ENCODE measurements at places on chromosomes 12 and 14.

- DNase-seq, result no peak
Measured at GRCh38 chr14:35423621-35424020, 19.1 kb upstream of the NFKBIA start.

GRCh38 chr12:75981247-75982168, 50.1 kb downstream of the PHLDA1 start:
- peak; percentile 43 for DNase-seq

DNA sequence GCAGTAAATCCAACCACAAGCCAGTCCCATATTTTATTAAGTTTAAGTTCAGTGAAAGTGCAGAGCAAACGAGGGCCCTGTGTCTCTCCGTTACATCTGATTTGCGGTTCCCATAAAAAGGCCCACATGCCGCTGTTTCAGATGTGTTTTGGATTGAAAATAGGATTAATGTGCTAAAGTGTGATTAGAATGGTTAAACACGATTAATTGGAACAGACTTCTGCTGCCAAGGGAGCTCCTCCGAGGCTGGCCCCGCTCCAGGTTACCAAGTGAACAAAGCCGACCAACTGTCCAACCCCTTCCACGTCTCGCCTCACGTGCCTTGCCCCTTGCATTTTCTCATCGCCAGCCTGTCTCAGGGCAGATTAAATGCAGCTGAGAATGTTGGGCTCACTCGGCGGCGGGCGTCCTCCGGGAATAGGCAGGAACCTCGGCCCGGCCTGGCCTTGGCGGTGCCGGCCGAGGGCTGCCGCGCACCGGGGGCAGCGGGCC, 166.5 kb upstream of the GSC start:
- DNase-seq, result no peak

GRCh38 chr12:29611906-29612305, 114.4 kb upstream of the OVCH1 start:
- no peak for DNase-seq

GRCh38 chr12:106910202-106910601, 45.5 kb upstream of the TMEM263 start:
- DNase-seq, result peak; percentile 78

- no peak for DNase-seq
Measured at GRCh38 chr12:94760786-94761185, 110.4 kb upstream of the TMCC3 start.

DNA sequence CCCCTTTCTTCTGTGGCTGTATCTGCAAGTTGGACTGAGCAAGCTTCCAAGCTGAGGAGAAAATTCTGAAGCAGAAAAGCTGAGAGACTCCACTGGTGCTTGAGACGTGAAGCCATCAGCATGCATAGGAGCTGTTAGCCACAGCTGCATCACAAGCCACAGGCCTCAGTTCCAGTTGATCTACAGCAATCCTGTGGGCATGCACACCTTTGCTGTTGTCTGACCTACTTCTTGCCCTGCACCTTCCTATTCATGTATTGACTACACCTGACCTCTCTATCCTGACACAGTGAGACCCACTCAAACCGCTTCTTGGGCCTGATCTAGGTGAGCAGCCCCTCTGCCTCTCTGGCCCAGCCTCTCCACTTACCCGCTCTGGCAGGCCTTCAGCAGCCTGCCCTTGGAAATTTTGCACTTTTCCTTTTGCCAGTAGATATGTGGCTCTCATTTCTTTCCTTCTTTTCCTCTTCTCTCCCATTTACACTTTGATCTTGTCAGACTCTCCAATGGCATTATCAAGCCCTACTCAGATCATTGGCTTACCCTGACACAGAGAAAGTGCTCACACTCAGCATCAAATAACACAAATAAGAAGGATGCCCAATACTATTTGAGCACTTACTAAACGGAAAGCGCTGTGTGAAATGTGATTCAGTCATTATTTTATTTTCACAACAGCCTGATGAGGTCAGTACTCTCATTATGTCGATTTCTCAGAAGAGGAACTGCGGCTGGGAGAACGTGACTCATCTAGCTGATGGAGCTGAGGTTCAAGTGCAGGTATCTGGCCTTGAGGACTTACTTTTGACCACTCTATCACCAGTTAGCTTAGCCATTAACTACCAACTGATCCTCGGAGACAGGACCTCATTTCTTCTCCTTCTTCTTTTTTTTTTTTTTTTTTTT, 21.9 kb upstream of the PTGR2 start:
- peak; percentile 52 for DNase-seq

DNA sequence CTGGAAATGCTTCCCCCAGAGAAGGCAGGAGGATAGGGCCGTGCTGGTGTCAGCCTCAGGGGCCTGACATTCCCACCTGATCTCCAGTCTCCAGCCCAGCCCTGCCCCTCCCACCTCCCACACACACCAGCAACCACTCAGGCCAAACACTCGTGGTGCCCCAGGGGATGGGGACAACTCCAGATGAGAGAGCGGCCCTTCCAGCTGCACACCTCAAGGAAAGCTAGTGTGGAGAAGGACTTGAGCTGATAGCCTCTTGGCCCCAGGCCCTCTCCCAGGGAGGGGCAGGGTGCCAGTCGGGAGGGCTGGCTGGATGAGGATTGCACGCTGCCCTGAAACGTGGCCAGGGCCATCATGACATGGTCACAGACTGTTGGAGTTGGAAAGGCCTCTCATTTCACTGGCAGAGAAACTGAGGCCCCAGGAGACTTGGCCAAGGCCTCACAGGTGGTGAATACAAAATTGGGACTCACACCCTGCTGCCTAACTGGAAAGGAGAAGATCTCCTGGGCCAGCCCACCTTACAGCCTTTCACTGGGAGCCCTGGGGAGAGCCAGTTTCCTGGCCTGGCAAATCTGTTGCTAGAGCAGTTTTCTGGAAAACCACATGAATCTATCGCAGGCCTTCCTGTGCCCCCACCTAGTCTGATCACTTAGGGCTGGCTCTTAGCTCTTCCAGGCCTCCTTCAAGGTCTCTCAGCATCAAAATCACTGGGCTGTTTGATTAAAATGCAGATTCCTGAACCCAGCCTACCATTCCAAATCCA, 52.1 kb downstream of the IRF2BPL start:
- DNase-seq, result no peak

DNA sequence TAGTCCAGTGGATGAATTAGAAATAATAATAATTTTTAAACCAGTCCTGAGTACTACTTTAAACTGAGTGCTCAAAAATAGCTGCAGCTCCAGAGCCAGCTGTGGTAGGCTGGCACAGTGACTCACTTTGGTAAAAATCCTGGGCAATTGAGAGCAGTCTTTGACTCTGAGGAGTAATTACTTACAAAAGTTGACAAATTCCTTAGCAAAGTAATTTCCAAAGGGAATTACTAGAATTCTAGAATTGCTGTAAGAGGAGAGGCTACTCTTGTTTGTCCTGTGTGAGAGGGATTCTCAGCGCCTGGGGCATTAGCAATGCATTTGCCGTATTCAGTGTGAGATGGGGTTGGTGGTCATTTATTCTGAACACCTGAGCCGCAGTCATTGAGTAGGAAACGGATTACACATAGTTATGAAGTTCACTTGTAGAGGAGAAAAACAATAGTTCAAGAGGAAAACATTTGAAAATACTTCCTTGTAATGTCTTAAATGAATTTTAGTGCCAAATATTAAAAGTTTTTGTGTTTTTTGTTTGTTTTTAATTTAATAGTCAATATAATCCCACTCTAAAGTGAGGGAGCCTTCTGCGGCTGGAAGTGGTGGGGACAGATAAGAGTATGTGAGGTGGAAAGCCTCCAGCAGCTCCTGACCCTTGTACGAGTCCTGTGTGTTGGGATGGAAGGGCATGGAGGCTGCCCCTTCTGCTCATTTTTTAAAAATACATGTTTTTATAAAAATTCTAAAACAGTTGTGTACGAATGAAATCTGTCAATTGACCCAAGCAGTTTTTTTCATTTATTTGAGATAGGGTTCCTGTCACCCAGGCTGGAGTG, 41.9 kb downstream of the EID3 start:
- no peak for DNase-seq

GRCh38 chr12:52279422-52280318, 5.2 kb downstream of the KRT86 start:
- no peak for DNase-seq

GRCh38 chr12:109741970-109742703, 28.5 kb downstream of the FAM222A start:
- DNase-seq, result no peak

DNA sequence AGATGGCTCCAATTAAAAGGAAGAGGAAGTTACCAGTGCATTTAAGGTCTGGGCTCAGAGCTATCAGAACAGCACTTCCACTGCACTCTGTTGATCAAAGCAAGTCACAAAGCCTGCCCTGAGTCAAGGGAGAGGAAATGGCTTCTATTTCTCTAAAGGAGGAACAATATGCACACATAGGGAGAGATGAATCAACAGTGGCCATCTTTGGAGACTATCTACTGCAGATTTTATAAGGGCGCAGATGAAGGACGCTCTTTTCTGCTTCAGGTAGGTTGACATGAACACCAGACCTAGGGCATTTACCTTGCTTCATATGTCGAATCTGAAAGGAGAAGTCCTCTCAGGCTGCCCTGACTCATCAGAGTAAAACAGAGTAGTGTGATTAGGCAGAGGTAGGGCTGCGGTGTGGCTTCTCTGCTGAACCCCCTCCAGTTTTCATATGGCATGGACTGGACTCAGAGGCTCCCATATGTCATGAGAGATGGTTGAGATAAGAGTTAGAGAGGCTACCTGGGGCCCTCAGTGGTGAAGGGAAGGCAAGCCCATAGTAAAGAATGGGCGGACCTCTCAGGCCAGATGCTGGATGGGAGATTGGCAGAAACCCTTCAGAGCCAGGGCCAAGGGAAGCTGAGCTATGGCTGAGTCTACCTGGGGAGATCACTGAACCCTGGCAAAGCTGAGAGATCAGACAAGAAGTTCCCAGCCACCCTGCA, 84.4 kb downstream of the ARF6 start:
- peak; percentile 59 for DNase-seq

DNA sequence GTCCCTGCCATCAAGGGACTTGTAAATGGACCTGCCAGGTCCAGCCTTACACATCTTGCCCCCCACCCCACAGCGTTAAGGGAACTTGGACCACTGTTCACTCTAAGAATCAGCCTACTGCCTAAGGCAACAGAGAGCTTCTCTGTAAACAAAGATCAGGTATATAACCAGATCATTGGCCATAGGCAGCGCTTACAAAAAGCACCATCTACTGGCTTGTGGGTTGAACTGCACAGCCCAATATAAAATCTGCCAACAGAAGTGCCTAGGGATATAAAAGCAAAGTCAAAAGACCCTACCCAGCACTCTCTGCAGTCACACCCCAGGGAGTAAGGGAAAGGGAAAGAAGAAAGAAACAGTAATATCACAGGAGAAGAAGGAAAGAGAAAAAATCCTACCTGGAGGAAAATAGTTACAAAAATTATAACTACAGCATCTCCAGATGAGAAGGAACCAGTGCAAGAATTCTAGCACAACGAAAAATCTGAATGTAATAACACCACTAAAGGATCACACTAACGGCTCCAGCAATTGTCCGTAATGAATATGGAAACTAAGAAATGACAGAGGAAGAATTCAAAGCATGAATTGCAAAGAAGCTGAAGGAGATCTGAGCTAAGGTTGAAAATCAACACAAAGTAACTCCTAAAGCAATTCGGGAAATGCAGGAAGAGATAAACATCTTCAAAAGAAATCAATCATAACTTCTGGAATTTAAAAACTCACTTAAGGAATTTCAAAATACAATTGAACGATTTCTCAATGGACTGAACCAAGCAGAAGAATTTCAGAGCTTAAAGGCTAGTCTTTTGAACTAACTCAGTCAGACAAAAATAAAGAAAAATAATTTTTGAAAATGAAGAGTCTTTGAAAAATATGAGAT, 95.2 kb upstream of the PCED1B start:
- DNase-seq, result no peak

Measured in GM06990 (cell line).